Epithelial cell of umbilical artery (primary cell): ENCODE measurements at places on chromosomes 2 and 18. TPM values are rescaled to one million over a fixed set of nuclear protein-coding genes. Genes with fewer than 3 reads are reported as not detected.

Gene DLX1
- total RNA-seq: 0.32 TPM in 1 of 2 replicates, not detected in the other

Gene POU3F3
- not detected in 2 replicates for total RNA-seq

Gene SLC19A3
- under 0.01 and 0.15 TPM in 2 replicates for total RNA-seq

Gene NCKAP5
- total RNA-seq: 0.32 and 2.9 TPM in 2 replicates

Gene TNFAIP6
- under 0.01 and 0.91 TPM in 2 replicates for total RNA-seq
